ENCODE measurements at places on chromosomes 12 and 14.

GRCh38 chr12:47907851-47908454, 3.2 kb upstream of the VDR start:
- DNase-seq = no peak

GRCh38 chr12:2689393-2689792, 105.4 kb upstream of the FKBP4 start:
- DNase-seq = no peak

DNA sequence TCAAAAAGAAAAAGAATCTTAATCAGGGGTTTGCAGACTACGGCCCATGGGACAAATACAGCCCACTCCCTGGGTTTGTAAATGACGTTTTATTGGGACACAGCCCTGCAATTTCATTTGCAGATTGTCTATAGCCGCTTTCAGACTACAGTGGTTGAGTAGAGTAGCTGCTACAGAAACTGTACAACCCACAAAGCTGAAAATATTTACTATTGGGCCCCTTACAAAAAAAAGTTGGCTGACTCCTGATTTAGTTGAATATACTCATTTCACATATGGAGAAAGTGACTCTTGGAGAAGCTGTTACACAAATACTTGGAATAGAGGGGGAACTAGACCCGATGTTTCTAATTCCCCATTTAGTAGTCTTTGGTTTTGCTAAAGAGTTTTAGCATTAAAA, 162.5 kb upstream of the NOS1 start:
- no peak for DNase-seq

- DNase-seq = peak; percentile 49
These were observed 199.5 kb upstream of the CAND1 start for GRCh38 chr12:67069451-67070306.

DNA sequence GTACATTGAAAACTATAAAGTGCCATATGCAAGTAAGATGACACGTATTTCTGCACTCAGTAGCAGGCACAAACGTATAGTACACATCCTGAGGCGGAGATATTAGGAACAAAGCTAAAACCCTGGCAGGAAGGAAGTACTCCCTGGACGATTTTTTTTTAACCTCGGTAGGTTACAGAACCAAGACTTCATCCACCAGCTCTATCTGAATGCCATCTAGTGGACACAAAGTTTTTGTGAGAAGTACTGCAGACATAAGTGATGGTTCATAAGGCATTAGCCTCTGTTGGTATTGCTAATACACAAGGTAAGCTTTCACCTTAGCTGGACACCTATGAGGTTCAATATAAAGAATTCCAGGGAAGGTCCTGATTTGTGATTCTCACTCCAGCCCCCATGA, 83.0 kb upstream of the CCDC196 start:
- no peak for DNase-seq

DNA sequence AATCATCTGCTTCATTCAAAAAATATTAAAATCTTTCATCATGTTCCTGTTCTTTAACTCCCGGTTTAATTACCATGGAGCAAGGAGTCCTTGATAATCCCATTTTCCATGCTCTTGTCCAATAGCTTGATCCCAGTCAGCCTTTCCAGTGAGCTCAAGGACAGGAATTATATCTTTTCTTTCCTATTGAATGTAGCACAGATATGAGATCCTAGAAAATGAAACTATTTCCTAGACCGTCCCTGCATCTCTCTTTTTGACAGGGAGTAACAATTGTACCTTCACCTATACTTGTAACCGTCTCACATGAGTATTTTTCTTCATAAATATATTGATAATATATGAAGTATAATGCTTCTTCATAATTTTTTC, 35.6 kb downstream of the PIK3C2G start:
- DNase-seq = no peak

DNA sequence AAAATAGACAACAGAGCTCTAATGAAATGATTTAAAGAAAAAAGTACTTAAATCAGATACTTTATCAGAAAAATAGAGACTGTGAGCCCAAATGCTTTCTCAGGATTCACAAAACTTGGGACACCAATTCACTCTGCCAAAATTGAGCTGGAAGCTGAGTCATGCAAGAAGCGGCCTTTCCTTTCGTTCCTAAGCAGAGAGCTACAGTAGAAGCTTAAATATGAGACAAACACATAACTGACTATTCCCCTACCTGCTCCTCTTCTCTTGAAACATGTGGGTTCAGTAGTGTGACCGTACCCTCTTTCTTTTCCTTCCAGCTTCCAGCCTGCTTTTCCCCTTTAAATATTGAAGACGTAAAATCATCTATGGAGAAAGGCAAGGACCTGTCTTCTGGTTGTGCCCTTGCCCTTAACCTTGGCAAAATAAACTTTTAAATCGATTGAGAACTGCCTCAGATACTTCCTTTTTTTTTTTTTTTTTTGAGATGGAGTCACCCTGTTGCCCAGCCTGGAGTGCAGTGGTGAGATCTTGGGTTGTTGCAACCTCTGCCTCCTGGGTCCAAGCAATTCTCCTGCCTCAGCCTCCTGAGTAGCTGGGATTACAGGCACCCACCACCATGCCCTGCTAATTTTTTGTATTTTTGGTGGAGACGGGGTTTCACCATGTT, 4.4 kb upstream of the SDS start:
- no peak for DNase-seq

DNA sequence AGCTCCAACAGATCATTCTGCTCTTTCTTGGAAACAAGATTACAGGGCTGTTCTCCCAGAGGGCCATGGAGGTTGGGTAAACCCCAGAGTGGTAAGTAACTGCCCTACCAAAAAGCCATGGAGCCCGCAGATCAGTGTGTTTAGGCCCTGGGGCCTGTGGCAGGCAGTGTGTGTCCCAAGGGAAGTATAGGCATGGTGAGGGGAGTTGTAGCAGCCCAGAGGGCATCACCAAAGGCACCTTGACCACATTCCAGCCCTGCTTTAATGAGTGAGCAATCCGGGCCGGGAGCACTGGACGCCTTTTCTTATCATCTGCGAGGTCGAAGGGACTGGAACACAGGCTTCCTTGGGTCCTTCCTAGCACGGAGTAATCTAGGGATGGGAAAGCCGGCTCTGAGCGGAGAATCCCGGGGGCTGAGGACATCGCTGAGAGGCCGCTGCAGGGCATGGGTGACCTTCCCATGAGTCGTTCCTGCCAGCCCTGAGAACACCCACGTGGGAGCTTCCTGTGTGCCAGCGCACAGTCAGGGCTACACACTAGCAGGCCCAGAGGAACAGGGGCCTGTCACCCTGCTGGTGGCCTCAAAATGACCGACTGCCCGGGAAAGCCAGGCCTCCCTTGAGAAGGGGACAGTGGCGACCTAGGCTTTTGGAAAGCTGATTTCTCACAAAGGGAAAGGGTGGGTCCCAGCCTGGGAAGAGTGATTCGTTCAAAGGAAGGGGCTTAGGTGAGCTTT, 91.3 kb downstream of the NINJ2 start:
- no peak for DNase-seq

GRCh38 chr12:107253361-107253760, 160.0 kb upstream of the CRY1 start:
- DNase-seq = no peak

DNA sequence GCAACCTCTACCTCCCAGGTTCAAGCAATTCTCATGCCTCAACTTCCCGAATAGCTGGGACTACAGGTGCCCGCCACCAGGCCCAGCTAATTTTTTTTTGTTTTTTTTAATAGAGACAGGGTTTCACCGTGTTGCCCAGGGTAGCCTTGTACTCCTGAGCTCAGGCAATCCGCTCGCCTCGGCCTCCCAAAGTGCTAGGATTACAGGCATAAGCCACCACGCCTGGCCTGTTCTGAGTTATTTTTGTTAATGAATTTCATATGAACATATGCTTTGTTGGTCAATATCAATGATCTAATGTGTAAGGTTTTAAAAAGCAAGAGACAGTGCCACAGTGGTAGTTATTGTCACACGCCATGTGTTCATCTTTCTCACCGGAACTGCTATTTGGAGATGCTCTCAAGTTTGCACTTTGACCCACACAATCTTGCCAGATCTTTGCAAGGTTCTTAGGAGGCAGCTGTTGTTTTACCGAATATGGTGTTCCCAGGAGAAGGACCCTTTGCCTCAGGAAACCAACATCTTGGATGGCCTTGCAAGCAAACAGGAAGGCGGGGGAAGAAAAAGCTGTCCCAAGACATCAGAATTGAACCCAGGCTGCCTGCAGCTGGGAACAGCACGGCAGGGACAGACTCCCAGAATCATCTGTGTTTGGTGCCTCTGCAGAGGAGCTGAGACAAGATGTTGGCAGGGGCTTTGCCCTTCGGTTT, 30.0 kb downstream of the GALNT16 start:
- no peak for DNase-seq

GRCh38 chr12:120581998-120582397, 796 bp upstream of the POP5 start:
- DNase-seq = no peak

DNA sequence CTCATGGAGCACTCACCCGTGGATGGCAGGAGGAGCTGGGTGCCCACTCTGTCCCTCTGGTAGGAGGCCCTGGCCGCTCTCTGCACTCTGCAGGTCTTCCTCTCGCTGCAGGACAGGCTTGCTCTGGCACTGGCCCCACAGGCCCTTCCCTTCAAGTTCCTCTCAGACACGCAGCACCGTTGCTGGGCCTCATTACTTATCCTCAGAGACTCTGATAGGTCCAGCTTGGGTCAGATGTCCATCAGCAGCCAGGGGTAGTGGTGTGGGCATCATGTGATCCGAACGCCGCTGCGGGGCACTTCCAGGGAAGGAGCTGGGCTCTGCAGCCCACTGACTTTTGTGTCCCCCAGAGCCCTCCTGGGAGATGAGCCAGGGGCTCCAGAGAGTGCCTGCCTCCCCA, 11.8 kb downstream of the OTUB2 start:
- peak; percentile 10 for DNase-seq

- no peak for DNase-seq
These were observed 90.3 kb downstream of the LMO3 start for GRCh38 chr12:16515666-16516065.

DNA sequence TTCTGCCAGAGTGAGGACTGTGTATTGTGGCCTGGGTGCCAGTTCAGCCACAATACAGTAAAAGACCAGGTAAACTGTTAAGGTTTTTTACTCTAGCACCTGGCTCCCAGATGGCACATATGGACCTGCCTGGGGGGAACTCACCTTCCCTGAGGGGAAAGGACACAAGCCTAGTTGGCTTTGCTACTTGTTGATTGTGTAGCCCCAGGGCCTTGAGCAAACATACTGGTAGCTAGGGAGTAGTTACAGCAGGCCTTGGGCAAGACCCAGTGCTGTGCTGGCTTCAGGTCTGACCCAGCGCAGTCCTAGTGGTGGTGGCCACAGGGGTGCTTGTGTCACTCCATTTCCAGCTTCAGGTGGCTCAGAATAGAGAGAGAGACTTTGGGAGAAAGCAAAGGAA, 216.4 kb downstream of the KLHL28 start:
- no peak for DNase-seq

DNA sequence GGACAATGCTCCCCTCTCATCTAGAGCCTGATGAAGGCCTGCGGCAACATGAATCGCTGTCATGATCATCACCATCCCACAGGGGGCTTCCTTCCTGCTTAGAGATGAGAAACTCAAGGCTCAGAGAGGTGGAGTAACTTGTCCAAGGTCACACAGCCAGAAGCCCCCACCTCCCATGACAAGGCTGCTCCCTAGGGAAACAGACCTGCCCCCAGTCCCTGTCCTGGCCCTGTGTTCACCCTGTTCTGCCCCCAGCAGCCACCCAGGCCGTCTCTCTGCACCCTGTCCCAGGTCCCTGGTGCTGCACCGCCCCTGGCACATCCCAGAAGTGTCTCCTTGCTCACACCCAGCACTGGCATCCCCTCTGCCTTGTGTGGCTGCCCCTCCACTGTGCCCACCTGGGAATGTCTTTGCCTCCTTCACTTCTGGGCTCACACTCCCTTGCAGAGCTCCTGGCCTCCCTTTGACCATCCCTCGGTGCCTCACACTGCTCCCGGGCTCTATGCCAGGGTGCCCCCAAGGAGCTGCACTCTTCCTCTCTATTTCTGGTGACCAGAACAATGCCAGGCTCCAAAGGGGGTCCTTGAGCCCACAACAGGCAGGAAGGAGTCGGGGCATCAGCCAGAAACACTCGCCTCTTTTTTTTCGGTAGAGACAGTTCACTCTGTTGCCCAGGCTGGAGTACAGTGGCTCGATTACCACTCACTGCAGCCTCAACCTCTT, 70.5 kb downstream of the BCL11B start:
- DNase-seq = no peak

DNA sequence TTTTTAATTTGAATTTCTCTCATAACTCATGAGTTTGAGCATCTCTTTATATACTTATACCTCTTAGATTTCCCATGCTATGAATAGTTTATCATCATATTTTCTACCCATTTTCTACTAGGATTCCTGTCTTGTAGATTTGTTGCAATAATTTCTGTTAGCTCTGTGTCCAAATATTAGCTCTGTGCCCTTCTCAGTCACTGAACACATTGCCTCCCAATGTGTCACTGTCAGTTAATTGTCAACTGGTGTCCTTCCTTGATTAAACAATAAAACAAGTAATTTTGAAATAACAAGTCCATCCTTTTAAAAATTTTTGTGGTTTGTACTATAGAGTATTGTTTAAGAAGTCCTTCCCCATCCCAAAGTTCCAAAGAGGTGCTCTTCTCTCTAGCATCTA, 4.2 kb upstream of the PAH start:
- DNase-seq = no peak

DNA sequence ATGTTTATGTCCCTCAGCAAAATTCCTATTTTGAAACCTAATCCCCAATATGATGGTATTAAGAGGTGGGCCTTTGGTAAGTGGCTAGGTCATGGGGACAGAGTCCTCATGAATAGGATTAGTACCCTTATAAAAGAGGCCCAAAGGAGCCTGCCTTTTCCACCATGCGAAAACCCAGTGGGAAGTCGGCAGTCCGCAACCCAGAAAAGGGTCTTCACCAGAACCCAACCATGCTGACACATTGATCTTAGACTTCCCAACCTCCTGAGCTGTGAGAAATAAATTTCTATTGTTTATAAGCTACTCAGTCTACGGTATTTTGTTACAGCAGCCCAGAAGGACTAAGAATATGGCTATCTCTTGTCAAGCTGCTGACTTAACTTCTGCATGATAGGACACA, 66.5 kb downstream of the COCH start:
- no peak for DNase-seq

GRCh38 chr12:7450667-7451066, 6.7 kb upstream of the CD163L1 start:
- DNase-seq = no peak

DNA sequence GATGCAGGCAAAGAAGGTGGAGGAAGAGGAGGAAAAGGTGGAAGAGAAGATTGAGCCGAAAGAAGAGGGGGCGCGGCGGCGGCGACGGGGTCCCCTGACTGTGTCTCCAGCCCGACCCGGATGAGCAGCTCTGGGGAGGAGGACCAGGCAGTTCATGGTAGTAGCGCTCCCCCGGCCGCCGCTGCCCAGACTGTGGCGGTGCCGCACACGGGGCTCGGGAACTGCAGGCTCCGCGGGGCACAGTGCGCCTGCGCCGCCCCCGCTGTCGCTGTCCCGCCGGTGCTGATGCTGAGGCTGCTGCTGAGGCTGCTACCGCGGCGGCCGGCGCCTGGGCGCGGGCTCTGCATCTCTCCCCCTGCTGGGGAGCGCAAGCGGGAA, at the start of gene KCNH5:
TSS of gene KCNH5 (minus strand) at position 225 of the 378 bp plus-strand sequence. CDS start 272 bp downstream, outside the sequence.
- peak; percentile 51 for DNase-seq

All from GM13976 (cell line).